ENCODE measurements at places on chromosomes 13 and 19.

DNA sequence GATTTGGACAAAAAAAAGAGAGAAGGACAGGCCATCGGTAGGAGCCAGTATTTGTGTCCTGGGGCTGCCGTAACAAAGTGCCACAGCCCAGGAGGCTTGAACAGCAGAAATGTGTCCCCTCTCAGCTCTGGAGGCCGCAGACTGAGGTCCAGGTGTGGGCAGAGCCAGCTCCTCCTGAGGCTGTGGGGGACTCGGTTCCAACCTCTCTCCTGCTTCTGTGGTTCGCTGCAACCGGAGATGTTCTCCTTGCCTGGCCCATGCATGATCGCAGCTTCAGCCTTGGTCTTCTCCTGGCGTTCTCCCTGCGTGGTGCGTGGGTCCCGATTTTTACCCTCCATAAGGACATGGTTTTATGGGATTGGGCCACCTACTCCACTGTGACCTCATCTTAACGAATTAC, 85.9 kb upstream of the SOX1 start:
- DNase-seq = no peak

- no peak for DNase-seq
These were observed 614.4 kb downstream of the KCTD12 start for GRCh38 chr13:76271728-76272232.

DNA sequence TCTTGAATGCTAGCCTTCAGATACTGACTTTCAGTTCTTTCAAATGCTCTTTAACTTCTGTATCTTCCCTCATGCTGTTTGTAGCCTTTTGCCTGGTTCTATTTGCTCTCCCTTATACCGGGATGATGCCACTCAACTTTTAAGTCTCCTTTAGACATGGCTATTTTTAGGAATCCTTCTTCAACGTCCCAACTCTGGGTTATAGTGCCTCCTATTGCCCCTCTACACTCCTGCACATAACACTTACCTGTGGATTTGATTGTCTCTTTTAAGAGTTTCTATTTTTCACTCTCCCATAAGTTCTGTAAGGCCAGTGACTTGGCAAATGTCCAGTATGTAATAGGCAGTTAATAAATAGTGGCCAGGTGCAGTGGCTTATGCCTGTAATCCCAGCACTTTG, 343.0 kb downstream of the KLF5 start:
- DNase-seq = no peak

DNA sequence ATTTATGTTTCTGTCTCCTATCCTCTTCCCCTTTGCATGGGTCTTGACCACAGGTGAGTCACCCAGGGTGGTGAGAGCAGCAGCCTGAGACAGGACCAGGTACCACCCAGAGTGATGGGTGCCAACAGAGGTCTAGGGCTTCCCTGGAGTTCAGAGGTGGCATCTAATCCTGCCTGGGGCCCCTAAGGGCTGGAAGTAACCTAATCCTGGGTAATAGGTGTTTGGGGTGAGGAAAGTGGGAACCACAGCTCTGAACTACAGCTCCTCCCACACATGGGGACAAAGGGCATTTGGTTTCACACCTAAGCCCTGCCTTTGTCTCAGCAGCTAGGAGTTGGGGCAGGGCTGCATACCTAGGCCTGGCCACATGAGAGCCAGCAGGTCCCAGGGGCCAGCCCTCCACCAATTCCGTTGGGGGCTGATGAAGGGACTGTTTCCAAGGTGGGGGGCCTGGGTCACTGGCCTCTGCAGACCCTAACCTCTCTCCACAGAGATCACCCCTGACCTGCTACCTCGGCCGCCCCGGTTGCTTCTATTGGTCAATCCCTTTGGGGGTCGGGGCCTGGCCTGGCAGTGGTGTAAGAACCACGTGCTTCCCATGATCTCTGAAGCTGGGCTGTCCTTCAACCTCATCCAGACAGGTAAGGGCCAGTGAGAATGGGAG, 8.0 kb downstream of the SPHK2 start:
- no peak for DNase-seq

DNA sequence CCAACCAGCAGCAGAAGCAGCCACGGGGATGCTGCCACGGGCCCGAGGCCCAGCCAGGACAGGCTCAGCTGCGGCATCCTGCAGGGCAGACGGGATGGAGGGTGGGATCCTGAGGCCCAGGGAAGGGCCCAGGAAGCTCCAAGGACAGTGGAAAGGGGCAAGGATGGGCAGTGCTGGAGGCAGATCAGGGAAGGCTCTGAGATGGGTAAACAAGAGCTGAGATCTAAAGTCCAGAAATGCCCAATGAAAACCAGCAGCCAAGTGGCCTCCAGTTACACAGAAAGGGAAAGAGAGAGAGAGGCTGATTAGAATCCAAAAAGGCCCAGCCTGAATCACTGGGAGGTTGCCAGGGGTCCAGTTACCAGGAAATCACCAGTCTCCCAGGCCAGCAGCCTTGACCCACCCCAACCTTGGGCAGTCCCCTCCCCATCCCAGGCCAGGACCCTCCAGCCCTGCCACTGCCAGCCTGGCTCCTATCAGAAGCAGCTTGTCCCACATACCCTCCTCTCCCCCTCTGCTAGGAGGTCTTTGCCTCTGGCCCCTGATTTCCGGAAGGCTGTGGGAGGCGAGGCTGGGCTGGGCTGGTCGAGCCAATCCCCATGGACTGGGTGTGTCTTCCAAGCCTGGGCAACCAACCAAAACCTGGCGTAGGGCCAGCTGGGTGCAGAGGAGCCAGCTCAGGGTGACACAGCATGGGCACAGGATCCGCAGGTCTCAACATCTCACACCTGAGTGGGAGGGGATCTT, at the start of gene CYP4F11:
Gene CYP4F11, minus strand, starts transcription at position 198 of the 747 bp plus-strand sequence. Its CDS starts 121 bp downstream, at position 77.
- DNase-seq = no peak

- DNase-seq = no peak
These were observed 1.2 kb upstream of the GRAMD1A start for GRCh38 chr19:34998777-34999497.

DNA sequence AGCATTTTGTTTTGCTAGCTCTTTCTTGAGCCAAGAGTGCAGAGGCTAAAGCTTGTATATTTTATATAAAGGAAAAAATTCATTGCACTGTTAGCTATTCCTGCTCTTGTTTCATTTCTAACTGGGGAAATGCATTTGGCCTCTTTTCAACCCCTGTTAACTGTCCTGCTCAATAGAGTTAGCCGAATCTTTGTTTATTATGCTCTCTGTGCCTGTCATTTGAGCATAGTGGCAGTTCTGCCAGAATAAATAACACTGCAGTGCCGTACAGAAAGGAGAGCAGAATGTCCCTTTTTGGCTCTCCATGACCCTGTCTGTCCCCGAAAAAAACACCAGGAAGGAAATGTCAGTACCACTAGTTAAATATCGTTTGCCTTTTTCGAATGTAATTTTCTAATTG, 350.8 kb downstream of the MYO16 start:
- no peak for DNase-seq

GRCh38 chr13:99351772-99352171, 44.6 kb upstream of the GPR183 start:
- DNase-seq = no peak

DNA sequence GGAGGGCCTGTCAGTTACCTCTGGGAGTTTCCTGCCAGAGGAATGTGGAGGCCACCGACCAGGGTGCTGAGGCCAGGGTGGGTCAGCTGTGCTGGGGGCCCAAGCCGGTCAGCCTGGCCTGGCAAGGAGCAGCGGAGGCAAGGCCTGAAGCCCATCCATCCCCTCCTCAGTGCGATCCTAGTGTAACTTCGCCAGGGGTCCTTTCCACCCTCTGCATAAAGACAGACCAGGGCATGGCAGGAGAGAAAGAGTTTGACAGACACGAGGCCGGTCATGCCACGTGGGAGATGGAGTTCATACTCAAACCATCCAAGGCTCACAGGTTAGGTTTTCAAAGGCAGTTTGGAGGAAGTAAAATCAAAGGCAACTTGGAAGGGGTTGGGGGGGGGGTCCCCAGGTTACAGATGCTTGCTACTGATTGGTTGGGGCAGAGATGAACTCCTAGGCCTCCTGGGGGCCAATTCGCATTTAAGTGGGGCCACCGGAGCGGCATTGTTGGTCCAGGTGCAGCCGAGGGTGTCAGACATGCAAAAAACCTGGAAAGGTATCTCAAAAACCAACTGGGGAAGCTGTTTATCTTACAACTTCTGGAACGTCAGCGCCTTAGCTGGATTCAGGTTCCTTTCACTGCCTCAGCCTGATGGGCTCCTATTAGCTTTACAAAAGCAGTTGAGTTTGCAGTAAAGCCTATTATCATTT, 36.8 kb upstream of the DPRX start:
- no peak for DNase-seq

GRCh38 chr19:48290401-48290770, 20.5 kb downstream of the ZNF114 start:
- no peak for DNase-seq

- no peak for DNase-seq
These were observed 33.1 kb upstream of the SERP2 start for GRCh38 chr13:44340508-44340907.

Measured in T follicular helper cell (primary cell).